ENCODE measurements at places on chromosomes 6 and 20.

GRCh38 chr6:37705239-37706051, 7.8 kb upstream of the MDGA1 start:
- peak; percentile 64 for DNase-seq

DNA sequence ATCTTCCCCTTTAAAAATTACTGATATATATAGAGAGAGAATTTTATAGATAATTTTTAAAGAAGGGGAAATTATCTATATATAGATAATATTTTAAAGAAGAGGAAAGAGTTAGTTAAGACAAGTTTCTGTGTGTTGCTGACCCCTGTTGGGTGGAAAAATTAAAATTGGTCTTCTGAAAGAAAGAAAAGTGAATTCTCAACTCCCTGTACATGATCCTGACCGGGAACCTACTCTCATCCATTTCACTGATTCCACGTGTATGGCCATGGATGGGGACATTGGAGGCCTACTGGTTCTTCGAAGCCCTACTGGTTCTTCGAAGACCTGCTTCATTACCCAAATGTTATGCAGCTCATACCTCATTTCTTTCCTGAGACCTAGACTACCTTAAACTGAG, 53.0 kb upstream of the TCF21 start:
- no peak for DNase-seq

DNA sequence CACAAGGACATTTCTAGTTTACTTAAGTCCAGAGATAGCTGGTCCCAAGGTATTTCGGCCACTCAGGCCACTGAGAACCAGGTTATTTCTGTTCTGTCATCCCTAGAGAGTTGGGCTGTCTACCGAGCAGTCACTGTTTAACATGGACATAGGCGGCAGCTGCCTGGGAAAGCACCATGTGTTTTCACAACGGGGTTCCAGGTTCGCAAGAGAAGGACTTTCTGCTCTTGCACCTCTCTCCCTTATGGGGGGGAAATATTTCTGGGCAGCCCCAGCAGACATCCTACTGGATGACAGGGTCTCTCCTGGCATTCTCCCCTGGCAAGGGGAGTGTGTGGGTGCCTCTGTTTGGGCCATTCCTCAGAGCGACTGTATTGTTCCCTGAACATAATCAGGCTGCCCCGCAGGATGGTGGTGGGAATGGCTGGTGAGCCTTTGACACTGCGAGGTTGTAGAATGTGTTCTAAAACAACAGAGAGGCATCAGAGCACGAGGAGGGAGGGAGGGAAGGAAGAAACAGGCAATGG, 64.4 kb upstream of the DUSP22 start:
- no peak for DNase-seq

- DNase-seq: no peak
These were observed 139.6 kb upstream of the HCRTR2 start for GRCh38 chr6:55034752-55035151.

- no peak for DNase-seq
These were observed 5.4 kb downstream of the UCKL1 start for GRCh38 chr20:63950701-63951397.

DNA sequence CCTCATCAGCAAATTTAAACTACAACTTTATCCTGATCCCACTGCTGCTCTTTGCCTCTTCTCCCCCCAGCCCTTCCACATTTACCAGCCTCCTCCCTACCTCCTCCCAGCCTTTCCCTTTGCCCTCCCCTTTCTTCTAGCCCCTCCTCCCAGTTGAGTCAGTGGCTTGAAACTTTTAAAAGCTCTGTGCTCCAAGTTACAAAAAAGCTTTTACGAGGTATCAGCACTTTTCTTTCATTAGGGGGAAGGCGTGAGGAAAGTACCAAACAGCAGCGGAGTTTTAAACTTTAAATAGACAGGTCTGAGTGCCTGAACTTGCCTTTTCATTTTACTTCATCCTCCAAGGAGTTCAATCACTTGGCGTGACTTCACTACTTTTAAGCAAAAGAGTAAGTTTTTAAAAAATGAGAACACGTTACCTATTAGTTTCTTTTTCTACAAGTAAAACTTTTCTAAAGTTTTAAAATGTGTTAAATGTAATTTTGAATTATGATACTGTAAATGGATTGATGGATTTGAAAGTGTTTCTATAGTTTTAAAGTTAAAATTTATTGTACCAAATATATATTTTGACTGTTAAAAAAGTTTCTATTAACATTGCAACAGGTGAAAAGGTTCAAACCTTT, at the start of gene GJA1:
GJA1 (plus strand) TSS at position 203 of the 626 bp plus-strand sequence. CDS start 11,202 bp downstream, outside the sequence.
- DNase-seq: peak; percentile 86

DNA sequence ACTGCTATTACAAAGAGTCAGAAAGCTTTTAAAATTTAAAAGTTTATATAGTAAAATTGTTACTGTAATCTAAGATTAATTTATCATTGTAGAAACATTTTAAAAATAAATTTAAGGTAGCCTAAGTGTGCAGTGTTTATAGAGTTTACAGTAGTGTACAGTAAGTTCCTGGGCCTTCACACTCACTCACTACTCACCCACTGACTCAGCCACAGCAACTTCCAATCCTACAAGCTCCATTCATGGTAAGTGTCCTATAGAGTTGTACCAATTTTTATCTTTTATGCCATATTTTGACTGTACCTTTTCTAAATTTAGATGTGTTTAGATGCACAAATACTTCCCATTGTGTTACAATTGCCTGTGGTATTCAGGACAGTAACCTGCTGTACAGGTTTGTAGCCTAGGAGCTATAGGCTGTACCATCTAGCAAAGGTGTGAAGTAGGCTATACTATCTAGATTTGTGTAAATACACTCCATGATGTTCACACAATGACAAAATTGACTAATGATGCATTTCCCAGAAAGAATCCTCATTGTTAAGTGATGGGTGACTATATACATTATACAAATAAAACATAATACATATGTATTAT, 10.2 kb upstream of the TMEM170B start:
- DNase-seq: no peak

DNA sequence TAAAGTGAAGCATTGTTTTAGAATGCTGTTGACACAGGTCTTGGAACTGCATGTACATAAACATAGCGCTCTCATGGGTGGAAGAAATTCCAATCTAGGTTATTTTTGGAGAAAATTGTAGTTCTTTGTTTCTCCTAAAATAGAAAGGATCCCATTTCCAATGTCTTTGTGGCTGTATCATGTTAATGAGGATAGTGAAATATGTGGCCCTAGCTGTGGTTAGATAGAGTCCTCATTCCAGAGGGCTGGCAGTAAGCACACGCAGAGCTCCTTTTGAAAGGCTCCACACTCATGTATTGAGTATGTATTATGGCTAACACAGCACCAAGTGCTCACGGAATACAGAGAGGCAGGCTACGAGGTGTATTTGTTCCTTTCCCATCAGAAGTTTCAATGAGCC, 60.9 kb downstream of the SNRNP48 start:
- no peak for DNase-seq

- no peak for DNase-seq
These were observed 17.0 kb upstream of the ARG1 start for GRCh38 chr6:131555992-131556391.

- no peak for DNase-seq
These were observed 45.2 kb upstream of the TMEM217 start for GRCh38 chr6:37303091-37303660.

DNA sequence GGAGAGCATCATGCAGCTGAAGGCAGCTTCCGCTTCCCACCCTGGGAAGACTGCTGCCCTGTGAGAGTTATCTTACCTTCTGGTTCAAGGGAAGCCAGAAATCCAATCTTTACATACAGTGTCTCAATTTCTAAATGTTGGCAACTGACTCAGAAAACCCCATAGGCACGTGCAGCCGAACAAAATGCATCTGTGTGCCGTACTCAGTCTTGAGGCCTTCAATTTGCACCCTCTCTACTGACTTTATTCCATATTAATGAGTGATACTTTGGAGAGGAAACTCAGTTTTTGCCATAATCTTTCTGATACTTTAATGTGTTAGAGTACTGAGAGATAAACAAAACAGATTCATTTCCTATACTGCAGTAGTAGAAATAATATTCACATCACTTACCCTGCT, 172.5 kb upstream of the C6orf118 start:
- no peak for DNase-seq

DNA sequence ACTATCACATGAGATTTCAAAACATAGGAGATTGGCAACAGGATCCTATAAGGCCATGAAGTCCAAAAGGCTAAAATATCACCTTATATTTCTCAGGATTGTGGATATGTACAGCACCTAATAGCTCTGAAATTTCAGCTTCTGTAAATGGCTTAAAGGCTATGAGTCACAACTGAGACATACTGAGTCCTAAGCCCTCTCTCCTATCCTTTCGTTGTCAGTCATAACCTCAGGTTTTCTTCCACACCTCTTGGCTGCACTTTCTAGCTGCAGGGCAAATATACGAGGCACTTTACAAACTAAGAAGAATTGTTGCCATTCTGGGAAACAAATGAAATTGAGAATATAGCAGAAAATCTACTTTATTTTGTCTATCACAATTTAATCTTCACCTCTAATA, 969.9 kb upstream of the EPHA7 start:
- no peak for DNase-seq

GRCh38 chr20:40600441-40601219, 88.4 kb downstream of the MAFB start:
- no peak for DNase-seq

- DNase-seq: peak; percentile 58
These were observed 49.8 kb downstream of the FRK start for GRCh38 chr6:116010790-116011401.

DNA sequence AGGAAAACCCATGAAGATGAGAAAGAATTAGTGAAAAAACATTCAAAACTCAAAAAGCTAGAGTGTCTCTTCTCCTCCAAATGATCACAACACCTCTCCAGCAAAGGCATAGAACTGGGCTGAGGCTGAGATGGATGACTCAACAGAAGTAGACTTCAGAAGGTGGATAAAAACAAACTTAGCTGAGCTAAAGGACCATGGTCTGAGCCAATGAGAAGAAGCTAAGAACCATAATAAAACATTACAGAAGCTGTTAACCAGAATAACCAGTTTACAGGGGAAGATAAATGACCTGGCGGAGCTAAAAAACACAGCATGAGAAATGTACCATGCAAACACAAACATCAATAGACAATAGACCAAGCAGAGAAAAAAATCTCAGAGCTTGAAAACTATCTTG, 904.1 kb upstream of the MANEA start:
- DNase-seq: no peak

- peak; percentile 84 for DNase-seq
These were observed at the start of gene TMEM181 for GRCh38 chr6:158559895-158560835. TSS of gene TMEM181 (plus strand) at chr6:158560091. CDS start at chr6:158560225, 134 bp downstream.

- DNase-seq: no peak
These were observed 479.8 kb downstream of the NKAIN2 start for GRCh38 chr6:124283486-124283885.

DNA sequence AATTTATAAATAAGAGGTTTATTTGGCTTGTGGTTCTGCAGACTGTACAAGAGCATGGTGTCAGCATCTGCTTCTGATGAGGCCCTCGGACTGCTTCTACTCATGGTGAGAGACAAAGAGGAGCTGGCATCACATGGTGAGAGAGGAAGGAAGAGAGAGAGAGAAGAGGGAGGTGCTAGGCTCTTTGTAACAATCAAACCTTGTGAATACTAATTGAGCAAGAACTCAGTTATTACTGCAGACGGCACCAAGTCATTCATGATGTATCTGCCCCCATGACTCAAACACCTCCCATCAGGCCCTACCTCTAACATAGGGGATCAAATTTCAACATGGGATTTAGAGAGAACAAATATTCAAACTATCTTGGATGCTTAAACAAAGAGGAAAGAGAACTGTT, 6.3 kb upstream of the SIRPG start:
- DNase-seq: no peak

GRCh38 chr6:152338335-152339125, 298.6 kb downstream of the SYNE1 start:
- no peak for DNase-seq

- no peak for DNase-seq
These were observed 141.1 kb upstream of the EEF1E1 start for GRCh38 chr6:8243475-8243874.

GRCh38 chr6:156534594-156534993, 242.6 kb upstream of the ARID1B start:
- DNase-seq: no peak

DNA sequence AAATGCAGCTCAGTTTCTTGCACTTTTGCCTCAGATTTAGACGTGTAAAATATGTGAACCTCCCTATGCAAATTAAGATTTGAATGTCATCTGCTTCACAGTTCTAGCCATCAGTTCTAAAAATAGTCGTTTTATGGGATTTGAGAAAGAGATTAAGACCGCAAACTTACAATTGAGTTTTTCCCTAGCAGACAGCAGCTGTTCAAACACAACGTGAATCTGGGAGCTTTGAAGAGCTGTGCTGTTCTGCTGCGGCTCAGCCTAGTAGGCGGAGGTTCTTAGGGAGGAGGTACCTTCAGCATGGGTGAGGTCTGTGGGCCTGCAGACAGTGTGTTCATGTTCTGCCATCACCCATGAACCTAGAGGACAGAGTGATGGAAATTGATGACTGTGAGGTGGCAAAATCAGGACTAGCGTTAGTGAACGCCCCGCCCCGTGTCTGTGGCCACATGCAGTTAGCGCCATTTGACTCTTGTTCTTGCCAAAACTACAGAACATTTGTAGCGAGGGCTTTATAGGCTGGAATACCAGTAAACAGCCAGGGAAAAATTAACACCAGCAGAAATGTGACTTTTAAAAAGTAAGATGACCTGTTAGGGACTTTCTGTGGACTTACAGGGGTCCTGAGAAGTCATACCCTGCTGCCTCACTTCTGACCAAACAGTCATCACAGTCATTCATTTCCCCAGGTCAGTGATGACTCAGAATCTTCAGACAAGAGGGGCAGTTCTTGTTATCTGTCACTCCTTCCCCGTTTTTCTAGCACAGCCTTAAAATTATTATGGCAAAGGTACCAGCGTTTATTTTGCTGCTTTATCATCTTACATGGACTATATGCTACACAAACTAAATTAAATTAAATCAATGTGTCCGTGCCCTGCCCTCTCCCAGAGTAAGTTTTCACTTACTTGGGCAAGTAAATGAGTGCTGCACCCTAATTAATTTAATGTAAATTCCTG, 84.3 kb upstream of the TMEM181 start:
- peak; percentile 62 for DNase-seq

- no peak for DNase-seq
These were observed 154.0 kb upstream of the PLN start for GRCh38 chr6:118394106-118394505.

- DNase-seq: no peak
These were observed 11.0 kb downstream of the SCUBE3 start for GRCh38 chr6:35224720-35225119.
